Calu3 (cell line): ENCODE measurements at places on chromosomes 7 and 10. TPM values are rescaled to one million over a fixed set of nuclear protein-coding genes. Genes with fewer than 3 reads are reported as not detected.

The PRKAR2B gene
- total RNA-seq: 1.5 and 3.1 TPM in 2 replicates

The SLC13A1 gene
- total RNA-seq: not detected in 2 replicates

The UTF1 gene
- total RNA-seq: not detected in 2 replicates

The HOXA10 gene
- 11.8 and 12.1 TPM in 2 replicates for total RNA-seq

The CDNF gene
- total RNA-seq: 2.3 and 2.4 TPM in 2 replicates

The NIPSNAP2 gene
- total RNA-seq: 81.6 and 93.8 TPM in 2 replicates

The NOM1 gene
- 32.9 and 35.1 TPM in 2 replicates for total RNA-seq

DNA sequence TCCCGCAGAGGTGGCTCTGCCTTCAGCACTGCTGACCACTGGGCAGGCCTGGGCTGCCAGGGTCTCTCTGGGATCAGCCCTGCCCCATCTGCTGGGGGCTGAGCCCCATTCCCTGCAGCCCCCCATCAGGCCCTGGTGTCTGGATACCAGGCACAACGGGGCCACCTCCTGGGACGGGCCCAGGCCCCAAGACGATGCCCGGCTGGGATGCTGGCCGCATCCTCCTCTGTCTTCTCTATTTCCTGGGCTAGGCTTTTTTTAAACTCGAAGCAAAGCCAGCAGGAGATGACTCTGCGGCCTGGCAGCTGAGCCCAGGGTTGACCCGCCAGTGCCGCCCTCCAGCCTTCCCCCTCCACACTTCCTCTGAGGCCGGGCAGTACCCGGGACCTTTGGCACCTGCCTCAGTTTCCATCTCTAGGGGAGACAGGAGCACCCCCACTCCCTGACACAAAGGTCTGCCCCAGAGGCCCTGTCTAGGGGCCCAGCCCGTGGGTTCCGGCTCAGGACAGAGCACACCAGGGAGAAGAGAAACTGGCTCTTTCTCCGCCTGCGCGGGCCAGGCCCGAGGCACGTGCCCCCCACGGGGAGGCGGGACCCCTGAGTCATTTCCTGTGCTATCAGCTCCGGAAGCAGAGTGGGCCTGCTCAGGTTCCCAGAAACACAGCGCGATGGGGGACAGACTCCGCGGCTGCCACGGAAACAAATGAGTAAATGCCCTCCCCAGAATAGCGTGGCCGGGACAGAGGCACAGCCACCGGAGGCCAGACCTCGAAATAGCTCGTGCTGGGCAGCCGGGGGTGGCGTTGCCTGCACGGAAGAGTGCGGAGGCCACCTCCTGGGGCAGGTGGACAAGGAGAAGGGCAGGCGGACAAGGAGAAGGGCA, 84.6 kb upstream of the PDGFA start:
- H3K27me3 ChIP-seq: peaks cover 19% of the 10 kb centered on the region
- DNase-seq: no peak
- H3K36me3 ChIP-seq: peaks cover 12% of the 10 kb centered on the region
- no peaks in the 10 kb centered on the region for H3K4me1 ChIP-seq
- H3K4me3 ChIP-seq: no peak overlapping the region
- H3K27ac ChIP-seq: no peak overlapping the region

GRCh38 chr10:11698691-11699549, 43.3 kb upstream of the ECHDC3 start:
- H3K4me1 ChIP-seq: peaks cover 27% of the 10 kb centered on the region
- no peak for DNase-seq
- H3K27ac ChIP-seq: no peak overlapping the region
- no peak overlapping the region for H3K4me3 ChIP-seq
- no peaks in the 10 kb centered on the region for H3K27me3 ChIP-seq

GRCh38 chr10:103818765-103819374, 36.5 kb downstream of the SH3PXD2A start:
- no peak overlapping the region for H3K4me3 ChIP-seq
- H3K36me3 ChIP-seq: no peaks in the 10 kb centered on the region
- no peak for DNase-seq
- H3K4me1 ChIP-seq: peaks cover 7% of the 10 kb centered on the region

DNA sequence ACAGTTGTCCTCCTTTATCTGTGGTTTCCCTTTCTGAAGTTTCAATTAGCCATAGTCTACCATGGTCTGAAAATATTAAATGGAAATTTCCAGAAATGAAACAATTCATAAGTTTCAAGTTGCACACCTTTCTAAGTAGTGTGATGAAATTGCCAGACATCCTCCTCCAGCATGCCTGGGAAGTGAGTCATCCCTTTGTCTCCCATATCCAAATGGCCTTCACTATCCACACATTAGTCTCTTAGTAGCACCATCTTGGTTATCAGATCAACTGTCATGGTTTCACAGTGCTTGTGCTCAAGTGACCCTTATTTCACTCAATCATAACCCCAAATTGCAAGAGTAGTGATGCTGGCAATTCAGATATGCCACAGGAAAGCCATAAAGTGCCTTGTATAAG, 83.4 kb upstream of the PPP1R9A start:
- H3K4me3 ChIP-seq: no peak overlapping the region
- peak overlapping the region; percentile 80 for H3K27ac ChIP-seq
- H3K36me3 ChIP-seq: no peaks in the 10 kb centered on the region
- DNase-seq: peak; percentile 5
- H3K4me1 ChIP-seq: peaks cover 11% of the 10 kb centered on the region

GRCh38 chr7:32161708-32162107, 91.5 kb upstream of the PDE1C start:
- no peak overlapping the region for H3K27ac ChIP-seq
- no peaks in the 10 kb centered on the region for H3K36me3 ChIP-seq
- peaks cover 47% of the 10 kb centered on the region for H3K4me1 ChIP-seq
- no peaks in the 10 kb centered on the region for H3K27me3 ChIP-seq
- no peak for DNase-seq
- H3K4me3 ChIP-seq: no peak overlapping the region

DNA sequence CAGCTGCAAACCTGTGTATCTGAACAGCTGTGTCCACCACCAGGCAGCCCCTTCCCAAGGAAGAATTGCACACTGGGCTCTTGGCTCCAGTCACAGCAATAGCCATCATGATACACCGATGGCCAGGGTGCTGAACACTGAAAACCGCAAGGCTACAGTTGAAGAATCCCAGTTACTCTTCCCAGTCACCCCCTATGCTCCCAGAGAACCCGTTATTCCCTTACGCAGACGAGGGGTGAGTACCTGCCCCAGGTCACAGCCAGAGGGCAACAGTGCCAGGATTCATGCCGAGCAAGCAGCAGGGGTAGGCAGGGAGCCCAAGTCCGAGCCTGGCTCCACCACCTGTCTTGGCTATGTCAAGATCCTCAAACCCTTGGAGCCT, 57.8 kb downstream of the RASGEF1A start:
- H3K4me1 ChIP-seq: no peaks in the 10 kb centered on the region
- DNase-seq: no peak
- H3K27me3 ChIP-seq: no peaks in the 10 kb centered on the region
- no peaks in the 10 kb centered on the region for H3K36me3 ChIP-seq

DNA sequence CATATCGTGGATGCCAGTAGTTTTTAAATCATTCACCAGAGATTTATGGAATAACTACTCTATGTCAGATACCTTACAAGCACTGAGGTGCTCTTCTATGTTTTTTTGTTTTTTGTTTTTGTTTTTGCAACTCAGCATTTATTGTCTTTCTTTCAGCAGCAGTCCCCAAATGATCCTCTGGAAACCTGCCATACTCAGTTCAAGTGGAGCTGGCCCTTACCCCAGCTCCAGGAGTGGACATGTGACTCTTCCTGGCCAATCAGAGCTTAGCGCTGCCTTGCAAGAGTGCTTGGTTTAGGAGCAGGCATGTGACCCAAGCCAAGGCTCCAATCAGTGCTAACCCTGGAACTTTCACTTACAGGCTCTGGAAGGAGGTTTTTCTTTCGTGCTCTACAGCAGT, 356.6 kb upstream of the ZMIZ1 start:
- H3K36me3 ChIP-seq: no peaks in the 10 kb centered on the region
- DNase-seq: no peak
- H3K4me1 ChIP-seq: no peaks in the 10 kb centered on the region
- H3K4me3 ChIP-seq: no peak overlapping the region
- no peak overlapping the region for H3K27ac ChIP-seq

DNA sequence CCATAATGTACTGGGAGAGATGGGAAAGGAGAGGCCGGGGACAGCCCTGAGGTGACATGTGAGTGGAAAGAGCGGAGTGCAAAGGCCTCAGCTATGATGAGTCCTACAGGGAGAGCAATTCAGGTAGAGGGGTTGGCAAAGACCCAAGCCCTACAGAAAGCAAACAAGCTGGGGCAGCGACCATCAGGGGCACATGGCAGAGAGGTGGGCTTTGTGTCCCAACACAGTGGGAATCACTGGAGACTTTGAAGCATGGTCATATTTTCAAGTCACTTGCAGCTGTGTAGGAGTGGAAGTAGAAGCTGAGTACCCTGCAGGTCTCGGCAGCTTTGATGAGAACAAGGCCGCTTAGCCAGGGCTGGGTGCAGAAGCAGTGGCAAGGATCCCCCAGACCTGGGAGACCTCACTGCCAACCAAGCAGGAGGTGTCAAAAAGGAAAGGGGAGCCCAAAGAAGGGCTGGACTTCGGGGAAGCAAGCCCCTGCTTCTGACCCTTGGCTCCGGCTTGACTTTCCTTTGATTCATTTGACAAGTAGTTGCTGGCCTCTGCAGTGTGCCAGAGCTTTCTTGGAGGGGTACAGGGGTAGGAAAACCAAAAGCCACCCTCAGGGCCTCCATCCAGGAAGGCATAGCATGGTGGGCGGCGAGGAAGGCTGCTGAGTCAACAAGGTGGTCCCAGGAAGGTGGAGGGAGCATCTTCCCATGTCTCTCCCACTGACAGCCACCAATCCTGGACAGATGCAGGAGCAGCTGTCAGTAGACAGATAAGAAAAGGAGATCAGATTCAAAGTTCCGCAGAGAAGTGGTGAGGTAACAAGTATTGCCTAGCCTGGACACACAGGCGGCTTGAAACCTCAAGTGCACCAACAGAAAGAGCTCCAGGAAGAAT, 1.9 kb upstream of the PGAM2 start:
- no peaks in the 10 kb centered on the region for H3K27me3 ChIP-seq
- peak overlapping the region; percentile 55 for H3K27ac ChIP-seq
- peaks cover 37% of the 10 kb centered on the region for H3K4me1 ChIP-seq
- no peak for DNase-seq
- peaks cover 78% of the 10 kb centered on the region for H3K36me3 ChIP-seq

GRCh38 chr10:106612381-106612780, 552.1 kb downstream of the SORCS1 start:
- H3K36me3 ChIP-seq: peaks cover 5% of the 10 kb centered on the region
- DNase-seq: no peak
- peaks cover 43% of the 10 kb centered on the region for H3K4me1 ChIP-seq
- H3K27me3 ChIP-seq: no peaks in the 10 kb centered on the region
- H3K4me3 ChIP-seq: no peak overlapping the region

GRCh38 chr7:20560325-20561180, 54.9 kb upstream of the ABCB5 start:
- DNase-seq: no peak
- H3K4me3 ChIP-seq: no peak overlapping the region
- peaks cover 42% of the 10 kb centered on the region for H3K4me1 ChIP-seq
- peaks cover 14% of the 10 kb centered on the region for H3K36me3 ChIP-seq

- H3K27me3 ChIP-seq: no peaks in the 10 kb centered on the region
- H3K36me3 ChIP-seq: no peaks in the 10 kb centered on the region
- H3K27ac ChIP-seq: no peak overlapping the region
These were observed 45.5 kb upstream of the RHOBTB1 start for GRCh38 chr10:60989400-60989876.

DNA sequence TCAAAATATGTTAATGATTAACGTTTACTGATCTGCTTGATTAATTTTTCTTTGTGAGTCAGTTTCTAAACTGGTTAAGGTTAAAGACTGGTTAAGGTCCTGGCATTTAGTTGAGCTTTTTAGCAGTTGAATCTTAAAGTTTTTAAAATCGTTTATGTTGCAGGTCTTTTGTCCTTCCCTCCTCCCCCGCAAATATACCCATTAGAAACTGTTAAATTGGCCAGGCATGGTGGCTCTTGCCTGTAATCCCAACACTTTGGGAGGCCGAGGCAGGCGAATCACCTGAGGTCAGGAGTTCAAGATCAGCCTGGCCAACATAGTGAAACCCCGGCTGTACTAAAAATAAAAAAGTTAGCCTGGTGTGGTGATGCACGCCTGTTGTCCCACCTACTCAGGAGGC, 100.9 kb downstream of the PODXL start:
- peaks cover 60% of the 10 kb centered on the region for H3K4me1 ChIP-seq
- H3K27ac ChIP-seq: peak overlapping the region; percentile 81
- no peak for DNase-seq

DNA sequence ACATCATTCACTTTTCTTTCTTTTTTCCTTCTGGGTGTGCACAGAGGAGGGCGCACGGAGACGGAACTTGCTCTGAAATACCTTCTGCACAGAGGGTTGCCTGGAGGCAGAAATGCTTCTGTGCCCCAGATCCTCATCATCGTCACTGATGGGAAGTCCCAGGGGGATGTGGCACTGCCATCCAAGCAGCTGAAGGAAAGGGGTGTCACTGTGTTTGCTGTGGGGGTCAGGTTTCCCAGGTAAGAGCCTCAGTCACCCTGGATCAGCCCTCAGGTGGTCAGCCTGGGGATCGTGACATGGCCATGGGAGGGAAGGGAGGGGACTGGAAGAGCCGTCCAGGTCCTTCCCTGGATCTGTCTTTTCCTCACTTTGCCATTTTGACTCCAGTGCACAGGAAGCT, 33.6 kb downstream of the VWA2 start:
- no peak overlapping the region for H3K4me3 ChIP-seq
- peaks cover 13% of the 10 kb centered on the region for H3K4me1 ChIP-seq
- no peaks in the 10 kb centered on the region for H3K36me3 ChIP-seq
- no peaks in the 10 kb centered on the region for H3K27me3 ChIP-seq
